Motor neuron (in vitro differentiated cells): ENCODE measurements at places on chromosomes 13 and 19. TPM values are rescaled to one million over a fixed set of nuclear protein-coding genes. Genes with fewer than 3 reads are reported as not detected.
A peak's percentile ranks its signal among the peaks of the same experiment; 100 is the strongest.

- ATAC-seq, result no peak
Observed at GRCh38 chr19:590396-590745, 690 bp downstream of the HCN2 start.

DNA sequence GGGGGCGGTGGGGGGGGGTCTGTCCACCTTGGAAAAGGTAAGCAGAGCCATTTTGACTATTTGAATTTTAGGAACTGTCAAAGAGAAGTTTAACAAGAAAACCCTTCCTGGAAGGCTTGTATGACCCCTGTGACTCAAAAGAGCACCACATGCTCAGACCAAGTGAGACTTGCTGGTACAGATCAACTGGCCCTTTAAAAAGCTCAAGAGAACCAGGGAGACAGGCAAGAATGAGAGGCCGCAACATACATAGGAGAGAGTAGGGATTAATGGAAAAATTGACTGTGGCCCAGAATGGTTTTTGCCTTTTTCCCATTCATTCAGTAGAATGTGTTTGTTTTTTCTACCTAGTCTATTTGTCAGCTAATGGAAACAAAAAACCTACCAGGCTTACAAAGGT is 26.2 kb upstream of the ATP8A2 start:
- ATAC-seq, result no peak

- ATAC-seq, result peak; percentile 79
Observed at GRCh38 chr19:50873056-50873455, at the start of gene KLK2. Gene KLK2, plus strand, starts transcription at chr19:50873439. Its CDS starts 35 bp downstream, at chr19:50873474.

GRCh38 chr19:3120611-3121276 is 15.1 kb upstream of the GNA15 start:
- peak; percentile 30 for ATAC-seq

DNA sequence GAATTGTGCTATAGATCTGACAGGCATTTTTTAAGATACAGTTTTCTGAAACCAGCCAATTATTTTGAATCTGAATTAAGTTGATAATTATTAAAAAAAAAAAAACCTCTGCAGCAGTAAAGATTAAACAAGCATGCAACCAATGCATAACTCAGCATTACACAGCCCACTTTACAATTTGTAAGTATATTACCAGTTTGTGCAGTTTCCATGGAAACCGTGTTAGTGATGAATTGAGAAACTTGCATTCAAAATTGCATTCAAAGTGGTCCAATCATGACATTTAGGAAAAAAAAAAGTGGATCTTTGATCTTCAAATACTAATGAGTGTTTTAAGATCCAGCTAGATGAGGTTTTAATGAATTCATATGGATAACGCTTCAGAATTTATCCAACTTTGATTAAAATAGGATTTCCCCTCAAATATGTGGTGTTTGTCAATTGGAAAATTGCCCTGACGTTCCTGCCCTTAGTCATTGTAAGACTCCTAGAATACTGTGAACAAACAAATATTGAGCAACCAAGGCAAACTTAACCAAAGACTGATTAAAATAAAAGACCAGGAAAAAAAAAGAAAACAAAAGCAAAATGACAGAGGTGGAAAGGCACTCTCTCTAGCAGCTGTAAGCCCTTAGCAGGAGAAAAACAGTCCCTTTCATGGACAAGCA is 314.8 kb upstream of the MAB21L1 start:
- peak; percentile 77 for ATAC-seq

Gene CCDC169
- total RNA-seq, result 11.6 and 14.8 TPM in 2 replicates

Gene POSTN
- 1.2 and 1.5 TPM in 2 replicates for total RNA-seq

DNA sequence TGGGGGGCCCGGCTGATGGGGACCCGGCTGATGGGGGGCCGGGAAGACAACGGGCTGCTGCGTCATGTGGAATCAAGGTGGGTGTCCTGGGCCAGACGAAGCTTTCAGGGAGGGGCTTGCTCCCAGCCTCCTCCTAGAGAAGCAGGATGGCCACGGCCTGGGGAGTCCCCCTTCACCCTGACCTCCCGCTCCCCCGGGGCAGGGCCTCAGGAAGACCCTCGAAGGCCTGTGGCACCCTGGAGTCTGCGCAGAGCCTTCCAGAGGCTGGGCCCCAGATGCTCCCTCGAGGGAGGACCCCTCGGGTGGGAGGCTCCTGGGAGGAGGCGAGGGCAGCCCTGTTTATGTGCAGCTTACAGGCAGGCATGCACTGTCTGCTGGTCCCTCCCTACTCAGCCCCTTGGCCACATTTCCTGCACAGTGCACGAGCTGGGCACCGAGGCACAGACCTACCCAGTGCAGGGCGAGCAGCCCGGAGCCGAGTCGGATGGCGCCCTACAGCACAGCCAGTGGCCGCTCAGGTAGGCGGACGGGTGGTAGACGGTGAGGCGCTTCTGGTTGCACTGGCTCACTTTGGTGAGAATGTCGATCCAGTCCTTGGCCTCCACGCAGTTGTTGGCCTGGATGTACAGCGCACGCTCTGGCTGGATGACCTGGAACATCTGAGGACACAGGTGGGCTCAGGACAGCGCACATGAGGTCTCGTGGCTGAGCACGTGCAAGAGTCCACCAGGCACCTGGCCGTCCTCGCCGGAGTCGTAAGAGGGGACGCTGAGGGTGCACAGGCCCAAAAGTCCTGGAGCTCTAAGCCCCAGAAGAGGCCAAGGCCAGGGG is 22.4 kb upstream of the C13orf46 start:
- no peak for ATAC-seq

DNA sequence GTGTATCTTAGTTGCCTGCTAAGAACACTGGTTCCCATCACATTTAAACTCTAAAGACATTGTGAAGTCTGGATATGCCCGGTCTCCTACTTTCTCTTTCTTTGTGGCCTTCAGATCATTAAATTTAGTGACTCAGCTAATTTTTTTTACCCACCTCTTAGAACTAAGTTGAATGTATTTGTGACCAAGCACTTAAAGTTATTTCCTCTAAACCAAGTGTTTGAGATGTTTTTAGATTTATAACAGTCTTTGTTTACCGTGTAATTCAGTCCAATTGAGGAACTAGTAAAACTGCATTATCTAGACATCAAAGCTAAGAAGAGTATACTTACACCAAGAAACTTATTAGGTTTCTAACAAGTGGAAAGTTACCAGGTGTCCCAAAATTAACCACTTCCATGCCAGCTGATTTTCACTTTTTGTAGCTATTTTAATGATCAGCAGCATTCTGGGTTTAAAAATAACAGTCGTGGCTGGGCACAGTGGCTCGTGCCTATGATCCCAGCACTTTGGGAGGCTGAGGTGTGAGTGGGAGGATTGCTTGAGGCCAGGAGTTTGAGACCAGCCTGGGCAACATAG is 53.1 kb downstream of the ARHGAP35 start:
- peak; percentile 59 for ATAC-seq

- peak; percentile 50 for ATAC-seq
Observed at GRCh38 chr19:2820112-2820702, 539 bp downstream of the ZNF554 start.

DNA sequence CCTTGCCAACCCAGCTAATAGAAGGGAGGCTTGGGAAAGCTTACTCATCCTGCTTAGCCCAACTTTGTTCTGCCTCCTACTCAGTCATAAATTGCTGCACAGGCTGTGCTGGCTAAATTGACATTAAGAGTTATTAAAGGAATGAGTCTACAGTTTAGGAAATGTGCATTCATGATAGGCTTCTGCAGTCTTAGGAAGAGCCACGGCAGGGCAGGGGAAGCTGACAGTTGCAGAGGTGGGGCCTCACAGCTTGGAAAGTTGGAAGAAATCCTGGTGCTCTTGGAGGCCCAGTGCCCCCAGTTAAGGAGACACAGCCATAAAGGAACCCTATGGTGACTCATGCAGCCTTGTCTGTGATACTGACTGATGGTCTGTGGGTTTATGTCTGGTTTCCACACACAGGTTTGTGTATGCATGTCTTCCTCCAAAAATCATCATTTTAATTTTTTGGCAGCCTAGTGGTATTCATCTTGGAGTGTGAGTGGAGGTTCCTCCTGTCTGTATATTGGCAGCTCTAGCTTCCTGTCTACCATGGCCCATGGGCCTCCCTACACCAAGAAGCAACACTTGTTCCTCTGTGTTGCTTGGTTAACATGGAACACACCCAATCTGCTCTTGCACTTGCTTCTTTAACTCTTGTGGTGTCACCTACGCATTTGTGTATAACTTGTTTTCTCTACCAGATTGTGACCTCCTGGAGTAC is 135.0 kb upstream of the KL start:
- peak; percentile 64 for ATAC-seq

Gene KCNRG
- total RNA-seq, result 4.2 and 4.3 TPM in 2 replicates

DNA sequence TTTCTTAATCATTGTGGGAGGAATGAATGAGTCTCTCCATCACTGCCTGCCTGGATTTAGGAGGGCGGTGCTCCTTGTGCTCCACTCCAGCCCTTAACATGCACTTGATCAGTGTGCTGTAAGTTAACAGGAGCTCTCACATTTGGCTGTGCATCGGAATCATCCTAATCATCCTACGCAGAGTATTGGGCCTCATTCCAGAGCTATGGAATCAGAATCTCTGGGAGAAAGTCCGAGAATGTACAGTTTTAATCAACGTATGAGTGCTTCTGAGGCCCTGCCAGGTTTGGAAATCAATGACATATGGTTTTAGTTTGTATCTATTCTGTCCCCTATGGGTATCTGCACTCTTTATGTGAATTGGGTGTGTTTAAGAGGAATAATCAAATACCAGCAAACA is 34.9 kb upstream of the DCLK1 start:
- no peak for ATAC-seq

DNA sequence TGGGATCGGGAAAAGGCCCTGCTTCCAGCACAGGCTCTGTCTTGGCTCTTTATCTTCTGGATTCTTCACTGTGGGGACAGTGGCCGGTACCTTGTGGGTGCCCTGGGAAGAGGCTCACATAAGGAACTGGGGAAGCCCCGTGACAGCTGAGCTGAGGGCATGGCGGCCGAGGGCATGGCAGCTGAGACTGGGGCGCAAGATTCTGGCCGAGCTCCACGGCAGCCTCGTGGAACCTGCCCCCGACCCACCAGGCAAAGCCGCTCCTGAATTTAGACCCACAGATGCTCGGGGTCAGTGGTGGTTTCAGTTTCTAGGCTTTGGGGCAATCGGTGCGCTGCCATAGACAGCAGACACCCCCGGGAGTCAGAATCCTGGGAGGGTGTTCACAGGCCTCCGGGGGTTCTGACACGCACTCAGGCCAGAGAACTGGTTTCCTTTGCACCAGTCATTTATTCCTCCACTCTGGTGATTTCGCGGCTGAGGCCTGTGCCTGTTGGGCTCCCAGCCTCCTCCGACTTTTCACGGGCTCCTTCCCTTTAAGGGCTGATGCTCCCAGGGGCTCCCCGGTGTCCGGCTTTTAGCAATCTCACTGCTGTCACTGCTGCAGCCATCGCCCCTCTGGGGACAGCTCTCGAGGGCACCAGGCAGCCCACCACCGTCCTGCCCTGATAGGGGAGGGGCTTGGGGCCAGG is 117.6 kb downstream of the TEX29 start:
- ATAC-seq, result no peak

- ATAC-seq, result no peak
Observed at GRCh38 chr13:75936791-75937190, 300.7 kb downstream of the LMO7 start.

DNA sequence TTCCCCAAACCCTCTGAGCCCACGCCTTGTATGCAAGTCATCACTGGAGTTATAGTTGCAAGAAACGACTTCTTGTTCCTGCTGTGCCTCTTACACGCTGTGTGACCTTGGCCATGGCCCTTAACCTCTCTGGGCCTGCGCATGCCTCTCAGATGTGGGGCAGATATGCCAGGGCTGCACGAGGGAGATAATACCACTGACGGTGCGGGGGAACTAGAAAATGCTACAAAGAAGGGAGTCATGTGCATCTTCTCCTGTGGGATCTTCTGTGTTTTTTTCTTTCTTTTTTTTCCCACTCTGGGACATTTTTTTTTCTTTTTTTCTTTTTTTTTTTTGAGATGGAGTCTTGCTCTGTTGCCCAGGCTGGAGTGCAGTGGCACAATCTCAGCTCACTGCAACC is 4.3 kb upstream of the SAMD1 start:
- ATAC-seq, result no peak

Gene ZNF763
- 9.6 and 14.1 TPM in 2 replicates for total RNA-seq

DNA sequence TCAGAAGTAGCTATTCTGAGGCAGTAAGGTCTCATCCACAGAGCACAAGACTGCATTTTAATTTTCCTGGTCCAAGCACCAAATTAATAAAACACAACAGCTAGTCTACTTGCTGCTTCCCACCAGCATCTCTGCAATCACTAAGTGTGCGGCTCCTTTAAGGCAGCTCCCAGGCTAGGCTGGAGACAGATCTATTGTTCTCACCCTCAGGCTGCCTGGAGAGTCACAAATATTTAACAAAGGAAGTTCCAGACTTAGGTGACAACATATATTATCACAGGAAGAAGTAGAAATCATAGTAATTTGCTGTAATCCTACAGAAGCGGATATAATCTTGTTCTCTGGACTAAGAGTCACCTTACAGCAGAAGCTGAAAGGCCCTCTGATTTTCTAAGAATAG is 2.2 kb upstream of the EID2 start:
- no peak for ATAC-seq

GRCh38 chr19:18501832-18502231 is 20.0 kb downstream of the ELL start:
- no peak for ATAC-seq

Gene IL4I1
- 0.06 and 0.27 TPM in 2 replicates for total RNA-seq

Gene ENOX1
- total RNA-seq, result 15.4 and 18.7 TPM in 2 replicates

- no peak for ATAC-seq
Observed at GRCh38 chr13:24863748-24864540, 100.0 kb downstream of the RNF17 start.

Gene LRG1
- total RNA-seq, result 0.10 and 0.16 TPM in 2 replicates

DNA sequence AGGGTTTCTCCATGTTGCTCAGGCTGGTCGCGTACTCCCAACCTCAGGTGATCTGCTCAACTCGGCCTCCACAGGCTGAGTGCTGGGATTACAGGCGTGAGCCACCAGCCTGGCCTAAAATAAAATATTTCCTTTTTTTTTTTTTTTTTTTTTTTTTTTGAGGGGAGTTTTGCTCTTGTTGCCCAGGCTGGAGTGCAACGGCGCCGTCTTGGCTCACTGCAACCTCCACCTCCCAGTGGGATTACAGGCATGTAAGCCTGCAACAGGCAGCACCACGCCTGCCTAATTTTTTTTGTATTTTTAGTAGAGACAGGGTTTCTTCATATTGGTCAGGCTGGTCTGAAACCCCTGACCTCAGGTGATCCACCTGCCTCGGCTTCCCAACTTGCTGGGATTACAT is 4.9 kb downstream of the ZNF506 start:
- ATAC-seq, result no peak

Gene MEIOSIN
- total RNA-seq, result not detected in 2 replicates

GRCh38 chr13:89465366-89465765 is 1794.2 kb downstream of the SLITRK5 start:
- ATAC-seq, result no peak

DNA sequence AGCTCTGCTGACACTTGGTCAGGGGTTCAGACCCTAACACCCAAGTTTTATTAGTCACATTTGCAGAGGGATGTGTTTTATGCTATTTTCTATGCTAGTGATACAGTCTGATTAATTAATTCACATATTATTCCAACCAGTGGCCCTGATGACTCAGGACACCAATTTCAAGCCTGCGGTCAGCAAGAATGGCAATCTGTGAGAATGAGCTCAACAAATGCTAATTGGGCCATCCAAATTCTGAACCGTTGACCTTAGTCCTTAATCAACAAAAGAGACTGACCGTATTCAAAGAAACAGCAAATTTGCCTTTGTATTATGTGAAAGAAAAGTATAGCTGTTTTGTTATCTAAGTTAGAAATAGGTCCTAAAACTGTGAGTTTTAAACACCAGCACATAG is 9.6 kb upstream of the KL start:
- ATAC-seq, result peak; percentile 89
